Fibroblast of skin of abdomen (primary cell): ENCODE measurements at places on chromosomes 3 and 15.
A peak's percentile ranks its signal among the peaks of the same experiment; 100 is the strongest.

DNA sequence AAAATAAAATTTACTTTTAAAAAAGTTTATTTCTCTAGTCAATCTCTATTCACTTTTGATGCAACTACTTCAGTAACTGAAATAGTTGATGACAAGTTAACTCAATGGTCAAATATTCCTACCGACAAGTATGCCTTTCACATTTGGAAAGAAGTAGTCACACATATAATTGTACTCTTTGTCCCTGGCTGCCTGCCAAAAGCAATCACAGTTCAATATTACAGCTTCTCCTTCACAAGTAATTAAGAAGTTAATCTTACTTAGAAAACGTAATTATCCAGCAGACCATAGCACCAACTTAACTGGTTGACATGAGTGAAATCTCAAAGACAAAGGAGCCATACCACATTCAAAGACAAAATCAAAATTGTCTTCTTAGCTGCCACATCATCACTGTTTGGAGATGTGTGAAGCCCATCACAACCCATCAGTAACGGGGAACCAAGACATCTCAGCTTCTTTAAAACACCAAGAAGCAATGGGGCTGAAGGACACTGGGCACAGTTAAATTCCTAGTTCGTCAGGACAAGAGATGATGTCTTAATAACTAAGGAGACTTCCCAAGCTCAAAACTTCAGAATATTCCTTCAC is 86.1 kb downstream of the PLCH1 start:
- no peak for DNase-seq

GRCh38 chr15:60590935-60591495 is 112.1 kb upstream of the ICE2 start:
- DNase-seq = peak; percentile 31

- no peak for DNase-seq
Observed at GRCh38 chr15:98202256-98202655, 241.8 kb downstream of the ARRDC4 start.

DNA sequence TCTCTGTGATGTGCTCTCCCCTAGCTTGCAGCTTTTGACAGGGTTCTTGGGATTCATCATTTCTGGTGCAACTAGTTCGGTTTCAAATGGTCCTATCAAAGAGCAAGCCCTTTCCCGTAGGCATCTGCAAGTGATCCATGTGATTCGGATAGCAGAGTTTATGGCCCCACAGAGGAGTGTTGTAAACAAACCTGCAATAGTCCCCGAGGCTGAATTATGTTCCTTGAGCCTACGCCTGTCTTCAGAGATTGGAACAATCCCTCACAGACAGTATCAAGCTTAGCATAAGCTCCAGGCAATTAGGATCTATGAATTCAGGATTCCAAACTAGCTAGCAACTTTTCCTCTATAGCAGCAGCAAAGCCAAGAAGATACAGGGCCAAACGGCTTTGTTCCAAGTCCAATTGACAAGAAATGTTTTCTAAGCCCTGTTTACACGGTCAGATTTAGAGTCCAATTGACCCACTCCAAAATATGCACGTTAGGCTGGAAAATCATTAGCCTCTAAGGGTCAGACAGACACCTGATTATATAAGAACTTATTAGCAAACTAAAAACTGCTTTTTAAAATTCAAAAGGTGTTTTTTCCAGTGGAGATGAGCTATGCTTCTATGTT is 24.8 kb downstream of the LNP1 start:
- DNase-seq = no peak

GRCh38 chr3:18529631-18530030 is 104.5 kb upstream of the SATB1 start:
- DNase-seq = no peak

DNA sequence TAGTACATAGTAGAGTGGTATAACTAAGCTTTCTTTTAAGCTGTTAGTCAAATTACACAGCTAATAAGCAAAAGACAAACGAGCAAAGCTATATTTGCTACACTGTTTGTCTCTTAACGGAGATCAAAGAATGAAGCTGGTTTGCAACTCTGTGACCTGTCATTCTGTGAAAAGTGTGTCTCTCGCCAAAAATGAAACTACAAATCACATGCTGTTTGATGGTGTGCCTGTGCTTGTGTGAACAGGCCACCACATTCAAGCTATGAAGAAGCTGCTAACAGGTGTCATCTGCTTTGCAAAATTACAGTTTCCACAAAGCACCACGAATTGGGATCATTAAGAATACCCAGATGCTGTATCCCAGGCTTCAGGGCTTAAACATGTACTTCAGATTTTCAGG is 667.8 kb upstream of the NAALADL2 start:
- no peak for DNase-seq
